ENCODE measurements at places on chromosomes 1 and 21. TPM values are rescaled to one million over a fixed set of nuclear protein-coding genes. Genes with fewer than 3 reads are reported as not detected.
A peak's percentile ranks its signal among the peaks of the same experiment; 100 is the strongest.

DNA sequence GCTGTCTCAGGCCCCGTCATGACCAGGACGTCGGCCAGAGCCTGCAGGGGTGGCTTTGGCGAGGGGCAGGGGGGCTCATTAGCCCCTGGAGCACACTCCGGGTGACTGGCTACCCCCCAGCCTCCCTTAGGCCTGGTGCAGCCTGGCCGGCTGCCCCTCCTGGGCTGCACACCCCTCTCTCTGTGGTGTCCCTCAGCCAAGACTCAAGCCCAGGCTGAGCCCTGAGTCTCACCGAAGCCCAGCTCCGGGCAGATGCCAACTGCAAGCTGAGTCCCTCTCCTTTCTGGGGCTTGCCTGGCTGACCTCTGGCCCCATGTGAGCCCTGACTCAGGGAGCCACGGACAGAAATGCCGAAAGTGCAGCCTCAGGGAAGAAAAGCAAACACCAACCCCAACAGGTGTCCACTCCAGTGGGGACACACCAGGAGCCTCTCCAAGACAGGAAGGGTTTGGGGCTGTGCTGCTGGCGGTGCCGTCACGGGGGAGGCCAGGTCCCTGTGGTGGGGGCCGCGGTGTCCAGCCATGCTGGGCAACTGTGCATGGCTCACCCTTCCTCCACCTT lies 5.3 kb upstream of the IBA57 start:
- no peak for DNase-seq

- peak; percentile 41 for DNase-seq
These were observed 19.7 kb downstream of the ACBD6 start for GRCh38 chr1:180482425-180483275.

GRCh38 chr1:202319381-202320080 lies 22.2 kb downstream of the UBE2T start:
- peak; percentile 24 for DNase-seq

The GSTM1 gene
- polyA plus RNA-seq, result not detected

DNA sequence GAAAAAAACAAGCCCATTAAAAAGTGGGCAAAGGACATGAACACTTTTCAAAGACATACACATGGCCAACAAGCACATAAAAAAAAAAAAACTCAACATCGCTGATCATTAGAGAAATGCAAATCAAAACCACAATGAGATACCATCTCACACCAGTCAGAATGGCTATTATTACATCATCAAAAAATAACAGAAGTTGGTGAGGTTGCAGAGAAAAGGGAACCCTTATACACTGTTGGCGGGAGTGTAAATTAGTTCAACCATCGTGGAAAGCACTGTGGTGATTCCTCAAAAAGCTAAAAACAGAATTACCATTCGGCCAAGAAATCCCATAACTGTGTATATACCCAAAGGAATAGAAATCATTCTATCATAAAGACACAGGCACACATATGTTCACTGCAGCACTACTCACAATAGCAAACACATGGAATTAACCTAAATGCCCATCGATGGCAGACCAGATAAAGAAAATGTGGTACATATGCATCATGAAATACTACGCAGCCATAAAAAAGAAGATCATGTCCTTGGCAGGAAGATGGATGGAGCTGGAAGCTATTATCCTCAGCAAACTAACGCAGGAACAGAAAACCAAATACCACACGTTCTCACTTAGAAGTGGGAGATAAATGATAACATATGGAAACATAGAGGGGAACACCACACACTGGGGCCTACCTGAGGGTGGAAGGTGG lies 70.1 kb downstream of the INTS7 start:
- no peak for DNase-seq

GRCh38 chr1:98327220-98327861 lies 334.2 kb upstream of the SNX7 start:
- no peak for DNase-seq

DNA sequence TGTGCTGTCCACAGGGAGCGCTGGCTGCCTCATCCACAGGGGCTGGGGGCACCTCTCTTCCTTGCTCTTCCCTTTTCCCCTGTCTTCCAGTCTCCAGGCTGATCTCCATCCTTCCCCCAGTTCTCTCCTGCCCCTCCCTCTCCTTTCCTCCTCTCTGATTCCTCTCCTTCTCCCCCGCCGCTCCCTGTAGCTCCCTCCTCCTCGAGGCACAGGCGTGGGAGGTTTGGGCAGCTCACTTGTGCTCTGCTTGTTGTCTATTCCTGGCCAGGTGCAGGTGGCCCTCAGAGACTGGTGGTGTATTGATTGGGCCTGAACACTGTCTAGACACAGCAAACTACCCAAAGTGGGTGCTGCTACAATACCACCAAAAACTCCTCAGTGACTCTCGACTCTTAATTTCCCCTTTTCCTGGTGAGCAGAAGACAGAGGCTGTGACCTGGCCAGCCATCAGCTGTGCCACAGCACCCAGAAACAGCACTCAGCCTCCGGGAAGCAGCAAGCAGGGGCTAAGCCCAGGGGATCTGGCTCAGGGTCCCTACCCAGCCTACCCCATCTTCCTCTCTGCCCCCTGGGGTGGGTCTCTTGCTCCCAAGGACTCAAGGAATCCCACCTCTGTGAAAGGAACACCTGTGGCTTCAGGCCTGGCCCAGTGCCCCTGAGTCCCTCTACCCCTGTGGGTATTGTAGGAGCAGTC lies 93.3 kb downstream of the DDX20 start:
- no peak for DNase-seq

GRCh38 chr1:25257196-25257595 lies 9.9 kb upstream of the RSRP1 start:
- no peak for DNase-seq

DNA sequence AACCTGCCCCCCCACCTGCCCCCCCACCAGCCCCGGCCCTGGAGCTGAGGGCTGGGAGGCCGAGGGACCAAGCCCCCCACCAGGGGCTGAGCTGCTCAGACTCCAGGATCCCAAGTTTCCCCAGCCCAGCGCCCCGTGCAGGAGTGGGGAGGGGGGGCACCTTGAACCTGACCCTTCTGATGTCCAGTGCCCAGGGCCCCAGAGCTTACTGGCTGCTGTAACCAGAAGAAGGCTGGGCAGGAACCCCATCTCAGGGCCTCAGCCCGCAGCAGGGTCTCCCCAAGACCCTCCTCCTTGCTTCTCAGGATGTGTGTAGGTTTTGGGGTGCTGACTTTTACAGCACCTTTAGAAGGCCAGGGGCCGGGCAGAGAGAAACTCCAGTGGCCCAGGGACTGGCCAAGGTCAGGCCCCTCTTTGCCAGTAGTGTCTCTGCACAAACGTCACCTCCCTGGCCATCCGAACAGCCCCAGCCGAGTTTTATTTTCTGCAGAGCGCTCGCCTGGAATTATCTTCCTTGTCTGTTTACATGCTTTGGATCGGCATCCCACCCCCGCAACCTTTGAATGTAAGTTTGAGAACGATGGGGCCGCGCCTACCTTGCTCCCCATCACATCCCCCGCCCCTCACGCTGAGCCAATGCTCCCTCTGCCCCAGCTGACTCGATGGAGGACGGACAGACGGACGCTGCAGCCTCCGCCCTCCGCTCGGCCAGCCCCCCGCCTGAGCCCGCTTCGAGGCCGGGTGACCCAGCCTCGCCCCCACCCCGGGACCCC lies 70.1 kb upstream of the CASZ1 start:
- no peak for DNase-seq

GRCh38 chr1:206080026-206080820 lies 27.2 kb downstream of the RHEX start:
- DNase-seq, result no peak

The SGIP1 gene
- 0.17 TPM for polyA plus RNA-seq

- DNase-seq, result no peak
These were observed 8.9 kb downstream of the DENND2D start for GRCh38 chr1:111191496-111191895.

DNA sequence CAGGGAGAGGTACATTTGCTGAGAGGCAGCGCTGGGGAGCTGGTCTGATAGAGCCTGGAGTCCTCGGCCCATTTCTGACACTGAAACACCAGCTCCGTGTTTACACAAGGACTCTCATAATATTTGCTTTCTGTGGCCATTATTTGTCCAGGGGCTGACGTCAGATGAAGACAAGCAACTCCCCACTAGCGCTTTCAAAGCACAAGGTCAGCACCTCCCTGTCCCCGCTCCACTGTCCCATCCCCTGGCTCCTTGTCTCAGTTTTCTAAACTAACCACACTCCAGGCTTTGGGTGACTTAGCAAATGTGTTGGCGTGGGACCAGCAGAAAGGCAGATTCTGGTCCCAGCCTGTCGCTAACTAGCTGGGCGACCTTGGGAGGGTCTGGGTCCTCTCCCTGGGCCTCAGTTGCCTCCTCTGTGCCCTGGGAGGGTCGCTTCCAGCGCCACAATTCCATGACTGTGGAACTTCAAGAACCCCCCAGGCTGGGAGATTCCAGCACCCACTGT lies 37.4 kb upstream of the ZBTB40 start:
- no peak for DNase-seq

DNA sequence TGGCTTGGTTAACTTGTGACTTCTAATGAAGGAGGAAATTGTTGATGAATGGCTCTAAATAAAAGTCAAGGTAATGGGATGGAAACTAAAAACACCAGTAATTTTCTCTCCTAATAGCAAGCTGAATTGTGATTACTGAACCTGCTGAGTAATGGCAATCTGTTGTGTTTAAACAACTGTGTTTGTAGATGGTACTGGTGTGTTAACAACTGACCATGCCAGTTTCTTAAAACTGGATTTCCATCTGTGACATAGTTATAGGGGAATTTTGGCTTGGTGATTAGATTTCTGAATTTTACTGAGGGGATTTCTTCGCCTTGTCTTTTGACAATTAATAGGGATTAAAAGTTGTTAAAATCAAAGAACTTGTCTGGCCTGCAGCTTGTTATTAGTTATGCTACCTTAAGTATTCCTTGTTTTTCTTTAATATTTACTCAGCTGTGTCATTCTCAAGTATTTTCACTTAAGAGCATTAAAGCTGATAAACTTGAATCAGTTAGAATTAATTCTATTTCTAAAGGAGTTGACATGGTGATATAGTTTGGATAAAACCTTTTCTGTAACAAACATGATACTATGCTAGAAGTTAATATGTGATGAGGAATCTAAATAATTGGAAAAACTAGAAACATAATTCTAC lies 7.9 kb upstream of the ERO1B start:
- DNase-seq, result no peak

DNA sequence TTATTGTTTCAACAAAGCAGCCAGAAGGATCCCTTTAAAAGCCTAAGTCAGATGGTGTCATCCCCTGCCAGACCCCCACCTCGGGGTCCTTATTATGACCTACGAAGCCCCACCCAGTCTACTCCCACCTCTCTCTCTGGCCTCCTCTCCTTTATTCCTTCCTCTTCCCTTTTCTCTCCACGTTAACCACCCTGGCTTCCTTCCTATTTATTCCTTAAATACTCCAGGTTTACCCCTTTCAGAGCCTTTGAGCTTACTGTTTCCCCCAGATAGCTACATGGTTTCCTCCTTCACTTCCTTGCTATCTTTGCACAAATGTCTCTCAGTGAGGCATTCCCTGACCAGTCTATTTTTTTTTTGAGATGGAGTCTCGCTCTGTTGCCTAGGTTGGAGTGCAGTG lies 12.0 kb upstream of the SLC9A1 start:
- DNase-seq, result no peak

GRCh38 chr1:36966242-36966641 lies 68.1 kb downstream of the GRIK3 start:
- DNase-seq, result no peak

GRCh38 chr1:108814343-108815125 lies 42.4 kb downstream of the AKNAD1 start:
- DNase-seq, result no peak

GRCh38 chr1:43529206-43529731 lies 1.4 kb upstream of the PTPRF start:
- DNase-seq, result peak; percentile 75

GRCh38 chr21:35475762-35476161 lies 426.7 kb upstream of the RUNX1 start:
- DNase-seq, result no peak

The CFHR4 gene
- not detected for polyA plus RNA-seq

DNA sequence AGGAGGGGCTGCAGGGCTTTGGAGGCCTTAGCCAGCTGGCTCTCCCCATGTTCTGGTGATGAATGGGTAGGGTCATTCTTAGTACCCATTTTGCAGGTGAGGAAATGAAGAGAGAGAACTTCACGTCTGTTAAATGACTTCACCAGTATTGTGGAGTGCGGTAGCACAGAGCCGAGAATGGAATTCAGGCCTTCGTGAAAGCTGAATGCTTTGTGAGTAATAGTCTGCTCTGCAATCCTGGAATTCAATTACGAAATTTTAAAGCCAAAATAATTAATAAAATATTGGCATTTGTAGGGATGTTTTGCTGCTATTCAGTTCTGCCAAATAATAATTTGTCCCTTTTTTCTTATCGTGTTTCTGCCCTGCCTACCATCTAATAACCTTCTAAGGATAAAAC lies 197.7 kb downstream of the GREM2 start:
- no peak for DNase-seq

DNA sequence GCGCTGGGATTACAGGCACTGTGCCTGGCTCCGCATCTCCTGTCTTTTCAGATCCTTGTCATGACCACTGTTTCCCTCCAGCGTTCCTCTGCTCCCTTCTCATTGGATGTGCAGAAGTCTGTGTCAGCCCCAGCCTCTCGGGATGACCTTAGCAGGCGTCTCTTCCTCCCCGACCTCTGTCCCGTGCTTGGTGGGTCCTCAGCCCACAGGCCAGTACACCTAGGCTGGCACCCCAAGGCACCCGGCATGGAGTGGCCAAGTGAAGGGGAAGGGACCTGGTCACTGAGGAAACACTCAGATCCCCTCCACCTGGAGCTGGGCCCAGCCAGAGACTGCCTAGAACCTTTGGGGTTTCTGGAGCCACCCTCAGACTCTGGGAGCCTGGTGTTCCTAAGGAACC lies 2.4 kb upstream of the CLCNKB start:
- DNase-seq, result no peak

DNA sequence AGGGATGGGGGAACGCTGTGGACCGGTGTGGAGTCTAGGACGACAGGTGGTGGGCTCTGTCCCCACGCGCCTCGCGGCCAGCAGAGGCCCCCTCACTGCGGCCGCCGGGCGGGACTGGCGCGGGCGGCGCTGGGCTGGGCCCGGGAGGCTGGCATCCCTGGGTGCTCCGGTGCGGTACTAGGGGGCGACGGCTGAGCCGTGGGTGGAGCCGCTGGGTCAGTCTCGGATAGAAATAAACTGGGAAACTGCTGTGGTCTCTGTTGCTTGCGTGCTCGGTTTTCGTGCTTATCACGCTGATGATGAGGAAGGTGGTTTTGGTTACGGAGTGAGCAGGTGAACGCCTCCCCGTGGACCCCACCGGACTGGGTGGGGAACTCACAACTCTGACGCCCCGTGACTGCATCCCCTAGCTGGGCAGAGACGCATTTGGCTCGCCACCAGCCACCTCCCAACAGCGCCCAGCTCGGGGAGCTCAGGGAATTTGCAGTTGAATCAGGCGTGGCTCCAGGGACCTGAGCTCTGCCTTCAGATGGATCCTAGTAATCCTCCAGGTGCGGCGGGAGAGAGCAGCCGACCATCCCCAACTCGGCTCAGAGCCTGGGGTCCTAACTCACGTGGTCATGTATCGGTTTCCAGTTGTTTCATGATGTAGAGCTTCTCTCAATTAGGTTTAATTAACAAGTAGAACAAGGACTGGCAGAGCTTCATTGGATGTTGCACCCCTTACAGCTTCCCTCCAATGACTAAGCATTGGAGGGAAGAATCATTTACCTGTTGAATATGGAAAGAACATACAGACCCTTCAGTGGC lies 32.1 kb downstream of the HSD17B7 start:
- DNase-seq, result no peak

GRCh38 chr1:25837262-25837875 lies 17.6 kb downstream of the MTFR1L start:
- DNase-seq, result peak; percentile 22

All from mammary epithelial cell (primary cell).